ENCODE measurements at places on chromosomes 13 and 19.

GRCh38 chr13:42334329-42334706 lies 62.4 kb downstream of the AKAP11 start:
- DNase-seq, result no peak

DNA sequence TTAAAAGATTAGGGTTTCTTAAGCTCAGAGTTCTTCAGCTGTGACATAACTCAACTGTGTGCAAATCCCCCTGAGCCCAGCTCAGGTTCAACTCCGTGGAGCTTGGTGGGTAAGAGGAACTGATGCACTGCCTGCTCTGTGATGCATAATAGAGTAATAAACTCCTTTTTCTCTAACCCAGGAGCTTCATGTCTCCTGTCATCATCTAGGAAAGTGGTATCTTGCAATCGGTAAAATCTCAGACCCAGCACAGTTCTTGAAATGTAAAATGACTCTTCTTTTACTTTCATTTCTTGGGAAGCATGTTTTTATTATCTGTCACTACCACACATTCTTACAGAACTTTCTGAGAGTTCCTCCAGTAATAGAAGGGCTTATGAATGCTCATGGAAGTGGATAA lies 123.8 kb upstream of the PCDH9 start:
- no peak for DNase-seq

- DNase-seq, result no peak
These were observed 133.0 kb upstream of the TRPC4 start for GRCh38 chr13:38002606-38003005.

- DNase-seq, result no peak
These were observed 1214.0 kb upstream of the PCDH20 start for GRCh38 chr13:62629618-62630017.

- no peak for DNase-seq
These were observed 5.1 kb upstream of the PRKD2 start for GRCh38 chr19:46722004-46722380.

All from left ventricle myocardium superior (tissue), 1 donor.